HT1080 (cell line): ENCODE measurements at places on chromosomes 6 and 20.

DNA sequence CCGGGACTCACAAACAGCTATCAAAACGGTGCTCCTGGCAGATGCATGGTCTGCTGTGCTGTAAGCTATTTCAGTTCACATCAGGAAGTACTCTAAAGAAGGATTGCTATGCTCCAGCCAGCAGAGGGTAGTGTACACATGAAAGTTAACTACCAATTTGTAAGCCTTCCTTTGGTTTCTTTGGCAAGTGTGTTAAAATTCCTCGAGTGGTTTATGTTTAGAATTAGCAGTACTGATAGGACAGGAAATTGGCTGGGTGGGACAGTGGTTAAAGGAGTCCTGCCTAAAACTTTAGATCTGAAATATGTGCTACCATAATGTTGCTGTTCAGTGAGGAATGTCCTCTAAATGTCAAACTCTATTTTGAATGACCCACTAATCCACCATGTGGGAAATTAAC, 47.4 kb downstream of the TRMT11 start:
- DNase-seq, result peak; percentile 74

DNA sequence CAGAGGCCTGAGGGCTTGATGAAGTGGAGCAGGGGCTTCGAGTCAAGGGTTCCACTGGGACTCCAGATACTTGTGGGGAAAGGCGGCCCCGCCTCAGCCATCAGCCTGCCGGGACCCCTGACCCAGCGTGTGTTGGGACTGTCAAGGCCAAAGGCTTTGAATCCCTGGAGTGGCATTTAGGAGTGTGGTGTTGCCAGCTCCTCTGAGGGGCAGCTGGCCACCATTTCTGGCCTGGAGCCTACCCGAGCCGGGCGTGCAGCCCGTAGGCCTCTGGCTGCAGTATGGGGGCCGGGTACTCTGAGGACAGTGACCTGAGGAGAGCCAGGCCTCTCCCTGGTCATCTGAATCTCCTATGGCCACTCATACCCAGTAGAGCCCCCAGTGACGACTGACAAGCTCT, 40.0 kb downstream of the RRBP1 start:
- no peak for DNase-seq

DNA sequence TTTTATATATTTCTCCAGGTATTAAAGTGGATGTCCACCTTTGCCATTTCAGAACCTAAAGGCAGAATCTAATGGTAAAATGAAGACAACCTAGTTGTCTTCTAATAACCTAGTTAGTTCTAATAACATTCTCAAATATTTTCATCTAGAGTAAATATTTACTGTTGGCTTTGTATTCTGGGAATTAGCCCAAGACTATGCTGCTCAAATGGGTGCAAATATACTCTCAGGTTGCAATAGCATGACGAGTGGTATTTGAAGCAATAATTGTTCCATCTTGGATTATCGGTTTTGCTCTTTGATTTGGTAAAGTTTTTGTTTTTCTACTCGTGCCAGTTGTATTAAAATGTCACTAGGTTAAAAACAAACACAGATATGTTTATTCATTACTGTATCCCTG, 21.0 kb upstream of the RSPH4A start:
- no peak for DNase-seq

DNA sequence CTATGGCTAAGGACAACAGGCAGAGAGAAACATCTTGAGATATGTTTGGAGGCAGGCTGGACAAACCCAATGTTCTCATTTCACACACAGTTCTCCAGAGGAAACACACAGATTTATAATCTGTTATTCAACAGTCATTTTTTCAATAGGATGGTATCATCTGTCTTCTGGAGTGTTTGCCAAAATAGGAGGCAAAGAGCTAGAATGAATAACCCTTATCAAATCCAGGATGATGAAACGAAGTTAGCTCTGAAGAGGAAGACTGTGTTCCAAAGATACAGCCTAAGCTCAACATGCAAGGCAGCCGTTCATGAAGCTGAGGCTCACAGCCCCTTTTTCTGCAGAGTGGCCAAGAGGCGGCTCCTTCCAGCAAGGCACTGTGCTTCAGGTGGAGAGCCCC, 70.8 kb downstream of the PPP1R3G start:
- DNase-seq, result no peak

GRCh38 chr6:108562503-108562993, 1.8 kb downstream of the FOXO3 start:
- peak; percentile 85 for DNase-seq

DNA sequence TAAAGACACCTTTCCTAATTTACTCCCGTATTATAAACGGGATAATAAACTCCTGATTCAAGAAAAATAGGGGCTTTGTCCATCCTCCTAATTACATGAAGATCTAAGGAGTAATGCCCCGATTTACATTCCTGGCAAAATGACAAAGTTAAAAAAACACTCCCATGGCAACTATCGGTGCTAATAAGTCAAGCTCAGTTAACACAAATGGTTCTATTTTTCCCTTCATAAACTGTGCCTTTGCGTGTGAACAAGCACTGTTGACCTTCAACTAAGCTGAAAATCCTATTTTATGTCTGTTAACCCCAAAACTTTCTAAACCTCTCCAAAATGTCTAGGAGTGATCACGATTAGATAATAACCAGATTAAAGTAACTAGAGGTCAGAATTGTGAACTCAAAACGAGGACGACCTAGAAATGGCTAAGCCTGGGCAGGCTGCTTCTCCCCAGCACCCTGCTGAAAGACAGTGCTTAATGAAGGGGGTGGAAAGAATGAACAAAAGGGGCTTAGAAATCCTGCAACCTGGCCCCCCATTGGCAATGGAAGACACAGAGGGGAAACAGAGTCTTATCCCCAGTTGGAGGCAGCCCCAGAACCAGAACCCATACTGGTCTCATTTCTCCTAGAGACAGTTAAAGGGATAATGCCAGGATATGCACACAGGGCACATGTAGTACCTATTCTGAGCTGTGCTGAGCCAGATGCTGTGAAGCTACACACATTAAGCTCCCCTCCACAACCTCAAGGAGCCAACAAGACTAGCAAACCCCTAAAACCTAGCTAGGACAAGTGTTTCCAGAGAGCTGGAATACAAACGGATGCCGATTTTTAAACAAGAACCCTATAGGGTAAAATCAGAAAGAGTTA, 23.0 kb downstream of the SLC23A2 start:
- DNase-seq, result no peak

GRCh38 chr20:41232973-41233926, 84.3 kb downstream of the ZHX3 start:
- peak; percentile 85 for DNase-seq
